Stimulated activated CD8-positive, alpha-beta memory T cell treated with anti-CD3 and anti-CD28 coated beads, Interleukin-2, amount 100 ng/mL, for 1 hour (primary cell): ENCODE measurements at places on chromosomes 2 and 18.

DNA sequence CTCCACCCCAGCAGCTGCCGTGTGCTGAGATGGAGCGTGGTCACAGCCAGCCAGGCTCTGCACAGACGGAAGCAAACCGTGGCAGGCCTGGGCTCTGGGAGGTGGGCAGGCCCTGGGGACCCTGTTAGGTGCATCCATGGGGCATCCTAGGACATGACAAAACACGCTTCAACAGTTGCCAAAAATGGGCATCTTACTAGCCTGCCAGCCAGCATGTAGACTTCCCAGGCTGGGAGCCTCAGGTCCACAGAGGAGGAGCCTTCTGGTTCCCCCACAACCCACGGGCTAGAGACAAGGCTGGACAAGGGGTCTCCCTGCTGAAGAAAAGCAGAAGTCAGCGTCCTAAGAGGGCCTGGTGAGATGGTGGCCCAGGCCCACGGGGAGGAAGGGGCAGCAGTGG lies 139.5 kb downstream of the HDAC4 start:
- DNase-seq = no peak

DNA sequence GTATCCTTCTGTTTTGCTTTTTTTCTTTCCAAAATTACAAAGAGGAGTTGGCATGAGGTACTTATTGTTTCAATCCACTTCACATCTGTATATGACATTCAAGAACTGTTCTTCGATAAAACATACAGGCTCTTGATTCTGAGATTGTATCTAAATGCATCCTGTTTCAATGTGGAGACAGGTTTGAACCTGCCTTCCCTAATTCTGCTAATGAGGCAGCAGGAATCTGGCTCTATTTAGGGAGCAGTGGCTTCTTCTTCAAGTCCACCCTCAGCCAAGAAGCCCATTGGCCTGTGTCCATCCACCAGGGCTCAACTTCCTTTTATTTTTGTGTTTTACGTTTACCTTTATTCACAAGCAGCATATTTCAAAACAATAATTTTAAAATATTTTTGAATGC lies 84.8 kb upstream of the PIK3C3 start:
- DNase-seq = no peak

DNA sequence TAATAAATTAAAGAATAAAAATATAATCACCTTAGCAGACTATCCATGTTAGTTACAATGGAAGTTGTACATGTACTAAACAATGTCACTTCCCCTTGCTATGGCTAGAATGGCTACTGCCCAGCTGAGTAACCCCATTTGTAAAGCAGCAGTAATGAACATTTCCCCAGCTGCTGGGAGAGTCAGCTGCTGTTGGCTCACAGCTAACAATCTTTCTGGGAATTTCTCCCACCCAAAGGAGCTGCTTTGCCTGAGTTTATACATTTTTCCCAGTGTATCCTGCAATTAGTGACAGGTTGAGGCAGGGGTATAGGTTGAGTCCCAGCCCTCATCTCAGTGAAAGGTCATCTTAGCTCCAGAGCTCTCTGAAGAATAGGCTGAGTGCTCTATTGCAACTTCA lies 665.6 kb upstream of the KLHL29 start:
- no peak for DNase-seq

- no peak for DNase-seq
Measured at GRCh38 chr18:4511166-4511565, 56.1 kb upstream of the DLGAP1 start.

DNA sequence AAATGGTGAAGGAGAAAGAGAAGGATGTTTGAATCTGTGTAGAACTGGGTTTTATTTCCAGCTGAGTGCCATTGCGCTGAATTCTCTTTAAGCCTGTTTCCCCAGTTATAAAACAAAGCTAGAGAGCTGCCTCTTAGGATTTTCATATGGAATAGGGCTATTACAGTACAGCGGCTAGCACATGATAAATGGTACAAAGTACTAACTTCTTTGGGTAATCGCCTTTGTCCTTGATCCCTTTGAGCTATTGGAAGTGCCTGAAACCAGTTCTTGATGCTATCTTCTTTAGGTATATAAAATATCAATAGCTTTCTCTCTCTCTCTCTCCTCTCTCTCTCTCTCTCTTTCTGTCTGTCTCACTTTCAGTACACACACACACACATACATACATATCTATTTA lies 71.3 kb downstream of the SOX11 start:
- no peak for DNase-seq

DNA sequence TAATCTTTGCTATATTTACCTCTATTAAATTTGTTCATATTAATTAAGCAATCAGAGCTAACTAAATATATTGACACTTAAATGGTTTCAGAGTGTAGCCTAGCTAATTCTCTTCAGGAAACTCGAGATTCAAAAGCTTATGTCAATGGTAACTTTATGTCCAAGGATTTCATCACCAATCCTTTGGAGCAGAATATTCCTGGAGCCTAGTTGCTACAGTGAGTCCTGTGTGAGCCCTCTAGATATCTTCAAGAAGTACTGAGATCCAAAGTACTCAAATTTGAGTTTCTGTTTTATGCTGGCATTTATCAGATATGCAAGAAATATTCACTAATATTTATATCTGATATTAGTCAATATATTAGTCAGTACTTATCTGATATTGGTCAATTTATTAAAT lies 31.3 kb downstream of the DTNA start:
- no peak for DNase-seq

DNA sequence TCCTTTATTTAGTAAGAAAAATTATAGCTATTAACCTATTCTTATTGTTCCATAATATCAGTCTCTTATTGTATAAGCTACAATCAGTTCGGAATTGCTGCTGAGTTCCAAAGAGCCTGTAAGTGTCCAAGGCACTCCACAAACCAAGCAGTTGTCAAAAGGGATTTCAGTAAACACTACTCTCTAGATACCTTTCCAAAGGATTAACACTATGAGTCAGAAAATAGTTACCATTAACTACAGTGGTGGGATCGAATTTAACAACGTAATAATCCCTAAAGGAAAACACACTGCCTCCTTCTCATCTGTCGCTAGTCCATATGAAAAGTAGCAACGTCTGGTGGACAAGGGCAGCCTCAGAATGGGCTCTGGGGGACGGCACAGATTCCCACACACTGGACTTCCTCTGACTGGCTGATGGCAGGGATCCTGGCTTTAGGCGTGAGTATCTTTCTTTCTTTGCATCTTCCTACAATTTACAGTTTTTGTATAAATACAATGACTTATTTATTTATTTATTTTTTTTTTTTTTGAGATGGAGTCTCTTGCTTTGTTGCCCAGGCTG lies 8.8 kb downstream of the TGFBRAP1 start:
- DNase-seq = no peak

- DNase-seq = no peak
Measured at GRCh38 chr2:190320696-190321095, 1.1 kb upstream of the HIBCH start.
